ENCODE measurements at places on chromosomes 2 and 18. TPM values are rescaled to one million over a fixed set of nuclear protein-coding genes. Genes with fewer than 3 reads are reported as not detected.

Gene COL6A3
- 0.72 TPM for total RNA-seq

Gene TYMS
- 81.0 TPM for total RNA-seq

Gene GCA
- 12.6 TPM for total RNA-seq

Gene GRHL1
- 0.86 TPM for total RNA-seq

Gene CASP10
- total RNA-seq: 38.4 TPM

Gene ACVR1C
- under 0.01 TPM for total RNA-seq

Gene INPP5D
- 39.6 TPM for total RNA-seq

Measured in thoracic aorta endothelial cell (primary cell).